Activated CD4-positive, alpha-beta T cell treated with anti-CD3 and anti-CD28 coated beads, Interleukin-2, amount 50 U/mL, for 48 hours (primary cell): ENCODE measurements at places on chromosomes 2 and 18.
A peak's percentile ranks its signal among the peaks of the same experiment; 100 is the strongest.

DNA sequence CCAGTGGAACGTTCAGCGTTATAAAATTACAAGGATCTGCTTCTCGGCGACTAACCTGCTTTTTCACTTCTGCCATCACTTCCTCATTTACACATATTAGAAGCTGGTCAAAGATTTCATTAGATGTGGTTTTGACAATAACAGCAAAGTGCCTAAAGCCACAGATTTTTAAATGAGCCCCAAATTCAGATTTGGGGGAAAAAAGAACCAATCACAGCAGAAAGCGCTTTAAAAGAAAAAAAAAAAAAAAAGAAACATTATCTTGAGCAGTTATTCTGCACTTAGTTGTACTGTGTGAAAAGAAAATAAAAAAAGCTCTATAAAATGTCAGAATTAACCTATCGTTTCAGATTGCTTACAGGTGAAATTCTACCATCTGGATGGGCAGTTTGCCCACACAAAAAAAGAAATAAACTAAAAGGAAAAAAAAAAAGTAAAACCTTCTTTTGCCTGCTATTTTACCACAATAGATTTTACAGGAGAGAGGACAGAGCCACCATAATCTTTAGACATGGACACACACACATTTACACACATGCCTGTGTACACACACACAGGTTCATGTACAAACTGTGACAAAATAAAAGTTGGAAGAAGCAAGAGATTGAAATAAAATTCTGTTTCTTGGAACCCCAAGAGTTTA lies 167.2 kb downstream of the TCF4 start:
- DNase-seq: no peak

GRCh38 chr18:74219056-74219455 lies 70.7 kb downstream of the TIMM21 start:
- no peak for DNase-seq

DNA sequence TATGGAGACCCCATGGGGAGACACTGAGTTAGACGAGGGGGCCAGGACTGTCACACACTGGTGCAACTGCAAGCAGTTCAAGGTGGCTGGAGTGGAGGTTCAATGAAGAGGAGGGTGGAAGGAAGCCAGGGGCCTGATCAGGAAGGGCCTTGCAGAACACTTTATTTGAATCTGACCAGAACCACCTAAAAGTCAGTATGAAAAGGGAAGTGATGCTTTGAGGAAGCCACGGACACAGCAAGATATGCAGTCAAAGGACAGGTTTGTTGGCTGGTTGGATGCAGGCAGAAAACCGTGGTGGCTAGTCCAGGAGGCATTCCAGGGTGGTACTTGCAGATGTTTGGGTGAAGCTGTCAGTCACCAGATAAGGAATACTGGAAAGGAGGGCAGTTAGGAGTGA lies 3.5 kb upstream of the FAM124B start:
- DNase-seq: no peak

- DNase-seq: peak; percentile 2
These were observed 31.2 kb downstream of the GPC1 start for GRCh38 chr2:240466579-240467148.

GRCh38 chr2:241891988-241892298 lies 22.4 kb downstream of the RTP5 start:
- DNase-seq: no peak

- no peak for DNase-seq
These were observed 101.0 kb downstream of the EVA1A start for GRCh38 chr2:75459565-75460310.

GRCh38 chr2:207768866-207769596 lies 675 bp downstream of the FZD5 start:
- peak; percentile 32 for DNase-seq

- no peak for DNase-seq
These were observed 33.8 kb upstream of the TMEM247 start for GRCh38 chr2:46445556-46445955.

DNA sequence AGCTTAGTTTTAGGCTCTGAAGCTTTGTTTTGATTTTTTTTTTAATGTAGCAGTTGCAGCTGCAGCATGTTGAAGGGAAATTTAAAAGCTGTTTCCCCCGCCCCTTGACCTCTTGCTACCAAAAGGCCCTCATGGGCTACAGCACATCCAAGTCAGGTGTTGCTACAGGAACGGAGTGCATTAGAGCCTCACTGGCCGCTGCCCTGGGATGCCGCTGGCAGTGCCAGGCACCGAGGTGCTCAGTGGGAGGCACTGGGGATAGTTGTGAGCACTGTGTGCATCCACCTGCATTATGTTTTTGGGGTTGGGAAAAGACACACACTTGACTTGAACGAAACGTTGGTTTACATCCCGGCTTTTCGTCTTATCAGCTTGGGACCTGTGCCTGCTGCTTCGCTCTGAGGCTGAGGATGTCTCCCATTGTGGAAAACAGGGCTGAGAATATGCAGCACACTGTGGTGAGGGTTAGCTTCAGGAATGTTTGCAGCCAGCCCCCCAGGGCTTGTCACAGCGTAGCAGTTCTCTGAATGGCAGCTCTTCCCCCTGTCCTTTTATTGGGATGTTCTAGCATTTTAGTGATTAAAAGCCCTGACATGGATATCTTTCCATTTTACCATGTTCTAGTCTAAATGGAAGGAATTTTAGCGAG lies 24.1 kb downstream of the DCDC2C start:
- no peak for DNase-seq

DNA sequence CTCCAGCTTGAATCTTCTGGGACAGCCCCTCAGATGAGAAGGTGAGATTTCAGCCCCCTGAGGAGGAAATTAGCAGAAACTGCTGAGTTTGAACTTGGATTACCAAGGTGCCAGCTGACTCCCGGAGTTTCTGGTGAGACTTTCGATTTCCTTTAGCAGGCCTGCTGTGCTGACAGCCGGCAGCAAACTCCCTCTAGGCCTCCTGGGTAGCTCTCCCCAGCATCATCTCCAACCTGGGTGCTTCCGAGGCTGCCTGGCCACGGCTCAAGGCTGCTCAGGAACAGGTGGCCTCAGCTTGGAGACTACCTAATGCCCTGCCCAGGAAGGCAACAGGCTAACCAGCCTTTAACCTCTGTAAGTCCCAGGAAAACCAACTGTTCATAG lies 16.5 kb downstream of the SDC1 start:
- DNase-seq: no peak

- DNase-seq: no peak
These were observed 224.0 kb upstream of the KCNH7 start for GRCh38 chr2:163062524-163062923.

- DNase-seq: no peak
These were observed 65.0 kb downstream of the CYP1B1 start for GRCh38 chr2:38010995-38011394.

DNA sequence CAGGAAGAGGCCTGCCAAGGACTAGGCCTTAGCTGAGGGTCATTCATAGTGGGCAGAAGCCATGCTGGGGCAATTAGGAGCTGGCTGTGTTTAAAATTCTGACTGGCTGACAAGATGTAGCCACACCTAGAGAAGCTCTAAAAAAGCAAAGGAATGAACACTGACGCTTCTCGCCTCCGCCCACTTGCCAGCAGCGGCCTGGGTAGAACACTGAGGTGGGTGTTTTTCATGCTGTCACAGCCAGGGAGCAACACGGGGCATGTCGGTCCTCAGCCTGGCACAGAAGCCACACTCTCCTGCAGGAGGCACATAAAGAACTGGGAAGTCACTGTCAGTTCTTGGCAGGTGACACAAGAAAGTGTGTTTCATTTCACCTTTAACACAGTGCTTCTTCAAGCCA lies 10.4 kb downstream of the CHST10 start:
- no peak for DNase-seq

DNA sequence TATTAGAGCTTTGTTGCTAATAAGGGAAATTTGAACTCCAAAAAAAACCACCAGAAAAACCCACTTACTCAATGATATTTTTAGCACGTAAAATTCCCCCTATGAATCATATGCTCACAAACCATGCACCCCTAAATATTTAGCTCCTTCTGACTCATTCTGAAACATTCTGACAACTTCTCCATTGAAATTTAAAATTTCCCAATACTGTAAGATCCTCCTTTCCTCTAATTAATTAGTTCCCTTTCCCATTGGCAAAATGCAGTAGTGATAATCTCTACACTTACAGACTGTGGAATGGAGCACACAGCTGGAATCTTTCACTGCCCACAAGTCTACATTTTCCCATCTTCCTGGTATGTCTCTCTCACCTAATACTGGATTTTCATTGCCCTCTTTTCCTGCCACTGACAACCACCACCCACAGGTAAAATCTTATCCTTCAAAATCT lies 215.8 kb upstream of the ACVR2A start:
- DNase-seq: no peak

GRCh38 chr2:141399270-141399669 lies 731.5 kb downstream of the LRP1B start:
- DNase-seq: no peak

DNA sequence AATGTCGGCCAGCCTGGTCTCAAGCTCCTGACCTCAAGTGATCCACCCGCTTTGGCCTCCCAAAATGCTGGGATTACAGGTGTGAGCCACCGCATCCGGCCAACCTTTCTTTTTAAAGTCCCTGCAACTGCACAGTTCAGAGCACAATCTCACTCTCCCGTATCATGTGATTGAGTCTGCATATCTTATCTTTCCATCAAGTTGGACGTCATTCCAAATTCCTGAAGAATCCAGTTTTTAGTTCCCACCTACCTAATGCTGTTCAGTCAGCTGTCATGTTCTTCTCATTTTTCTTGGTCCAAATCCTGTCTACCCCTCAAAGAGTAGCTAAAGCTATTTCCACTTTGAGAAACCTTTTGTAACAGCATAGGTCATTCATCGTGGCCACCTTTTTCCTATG lies 110.8 kb upstream of the FBXO11 start:
- no peak for DNase-seq

- no peak for DNase-seq
These were observed 221.7 kb downstream of the PAX3 start for GRCh38 chr2:222076973-222077690.

DNA sequence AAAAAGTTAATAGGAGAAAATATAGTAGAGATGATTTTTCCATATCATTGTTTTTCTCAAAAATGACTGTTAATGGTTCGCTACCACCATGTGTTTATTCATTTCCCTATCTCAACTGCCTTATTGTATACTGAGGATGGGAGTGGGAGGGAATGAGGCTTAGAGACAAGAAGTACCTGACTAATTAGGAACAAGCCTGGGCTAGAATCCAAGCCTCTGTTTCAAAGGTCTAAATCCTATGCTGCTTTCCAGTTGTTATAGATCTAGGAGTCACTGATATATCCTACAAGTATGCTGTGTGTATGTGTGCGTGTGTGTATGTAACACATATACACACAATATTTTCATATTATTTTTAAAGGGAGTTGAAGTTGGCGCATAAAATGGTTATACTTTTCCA lies 465.9 kb downstream of the EPHA4 start:
- DNase-seq: no peak

DNA sequence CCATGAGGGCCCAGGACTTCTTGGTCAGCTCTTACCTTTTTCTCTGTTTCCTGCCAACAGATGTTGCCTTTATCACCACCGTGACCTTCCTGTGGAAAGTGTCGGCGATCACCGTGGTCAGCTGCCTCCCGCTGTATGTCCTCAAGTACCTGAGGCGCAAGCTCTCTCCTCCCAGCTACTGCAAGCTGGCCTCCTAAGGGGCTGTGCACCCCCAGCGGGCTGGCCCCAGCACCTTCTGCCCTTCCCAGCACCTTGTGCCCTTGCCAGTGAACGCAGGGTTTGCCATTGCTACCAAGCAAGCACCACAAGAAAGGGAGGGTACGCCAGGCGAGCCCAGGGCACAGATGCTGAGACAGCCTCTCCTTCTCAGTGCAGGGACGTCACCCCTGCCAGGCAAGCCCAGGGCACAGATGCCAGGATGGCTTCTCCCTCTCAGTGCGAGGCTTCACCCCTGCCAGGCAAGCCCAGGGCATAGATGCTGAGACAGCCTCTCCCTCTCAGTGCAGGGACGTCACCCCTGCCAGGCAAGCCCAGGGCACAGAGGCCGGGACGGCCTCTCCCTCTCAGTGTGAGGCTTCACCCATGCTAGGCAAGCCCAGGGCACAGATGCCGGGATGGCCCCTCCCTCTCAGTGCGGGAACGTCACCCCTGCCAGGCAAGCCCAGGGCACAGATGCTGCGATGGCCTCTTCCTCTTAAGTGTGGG lies 18.4 kb upstream of the NFATC1 start:
- no peak for DNase-seq

DNA sequence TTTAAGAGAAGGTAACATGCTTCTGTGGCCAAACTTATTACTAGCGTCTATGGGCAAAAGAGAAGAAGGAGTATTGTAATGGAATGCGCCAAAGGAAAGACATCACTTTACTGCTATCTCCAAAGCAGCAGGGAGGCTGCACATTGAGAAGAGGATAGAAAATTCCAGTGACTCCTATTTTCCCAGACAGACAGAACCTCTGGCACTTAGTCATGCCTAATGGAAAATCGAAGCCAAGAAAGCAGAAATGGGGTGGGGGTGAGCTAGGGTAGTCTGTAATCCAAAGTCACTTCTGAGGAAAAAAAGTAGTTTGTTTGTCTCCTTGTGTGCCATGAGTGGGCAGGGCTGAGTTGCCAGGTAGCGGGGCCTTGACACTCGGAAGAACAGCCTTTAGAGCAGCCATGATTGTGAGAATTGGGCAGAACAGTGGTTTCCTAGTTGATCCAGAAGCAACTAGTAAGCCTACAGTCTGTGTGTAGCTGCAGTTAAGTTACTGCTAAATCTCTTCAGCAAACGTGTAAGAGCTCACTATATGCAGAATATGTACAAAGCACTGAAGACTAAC lies 79.4 kb upstream of the FOSL2 start:
- DNase-seq: no peak

DNA sequence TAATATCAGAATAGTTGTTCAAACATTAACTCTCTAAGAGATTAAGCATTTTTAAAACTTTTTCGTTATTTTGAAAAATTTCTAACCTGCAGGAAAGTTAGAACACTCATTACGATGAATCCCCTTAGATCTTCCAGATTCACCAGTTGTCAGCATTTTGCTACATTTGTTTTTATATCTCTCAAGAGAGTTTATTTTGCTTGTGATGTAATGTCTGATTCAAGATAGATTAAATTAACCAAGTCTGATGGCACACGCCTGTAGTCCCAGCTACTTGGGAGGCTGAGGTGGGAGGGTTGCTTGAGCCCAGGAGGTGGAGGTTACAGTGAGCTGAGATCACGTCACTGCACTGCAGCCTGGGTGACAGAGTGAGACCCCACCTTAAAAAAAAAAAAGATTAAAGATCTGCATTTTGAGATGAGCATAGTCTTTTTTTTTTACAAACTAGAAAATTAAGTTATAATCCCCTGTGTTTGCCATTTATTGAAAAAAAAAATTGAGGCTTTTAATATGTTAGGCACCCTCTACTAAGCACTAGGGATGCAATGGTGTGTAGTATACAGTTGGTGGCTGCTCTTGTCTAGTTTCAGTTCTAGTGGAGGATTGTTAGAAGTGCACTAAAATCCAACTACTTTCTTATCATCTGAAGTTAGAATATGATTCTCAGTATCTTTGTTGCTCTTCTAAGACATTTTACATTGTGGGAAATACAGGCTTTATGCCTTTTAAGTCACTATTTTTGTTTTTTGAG lies 20.9 kb downstream of the RAB10 start:
- no peak for DNase-seq
